Small intestine (tissue), 16 donors: ENCODE measurements at places on chromosomes 1 and 21.

GRCh38 chr21:43330306-43330881, 96.5 kb downstream of the SIK1 start:
- DNase-seq = no peak

GRCh38 chr21:42746593-42747275, 93.3 kb downstream of the PDE9A start:
- DNase-seq = no peak

DNA sequence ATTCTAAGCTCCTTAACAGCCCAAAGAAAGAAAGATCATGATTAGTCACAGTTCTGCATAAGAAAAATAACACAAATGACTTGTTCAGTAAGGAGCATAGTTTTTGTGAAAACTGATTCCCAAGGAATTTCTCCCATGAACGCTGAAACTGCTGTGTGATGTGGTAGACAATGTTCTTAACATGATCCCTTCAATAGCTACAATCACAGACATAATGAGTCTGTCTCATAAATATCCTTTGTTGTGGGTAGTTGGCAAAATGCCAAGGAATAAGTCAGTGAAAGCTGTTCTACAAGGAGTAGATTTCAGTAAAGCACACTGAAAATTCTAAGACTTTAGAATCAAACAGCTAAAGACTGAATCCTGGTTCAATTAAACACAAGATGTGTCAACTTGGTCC, 404.8 kb downstream of the HLX start:
- no peak for DNase-seq

DNA sequence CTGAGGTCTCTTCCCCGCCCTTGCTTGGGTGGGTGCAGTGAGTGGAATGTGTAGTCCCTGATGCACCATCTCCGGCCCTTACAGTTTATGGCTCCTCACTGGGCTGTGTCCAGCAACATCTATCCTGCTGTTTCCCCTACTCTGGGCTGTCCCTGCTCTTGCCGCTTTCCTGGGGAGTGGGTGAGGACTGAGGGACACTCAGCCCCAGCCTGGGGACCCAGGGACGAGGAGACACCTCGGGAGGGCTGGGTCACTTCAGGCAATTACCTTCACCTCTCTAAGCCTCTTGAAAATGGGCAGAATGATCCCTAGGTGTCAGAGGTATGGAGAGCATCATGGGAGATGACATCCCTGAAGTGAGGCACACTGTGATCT, 13.6 kb upstream of the LRP8 start:
- DNase-seq = no peak

DNA sequence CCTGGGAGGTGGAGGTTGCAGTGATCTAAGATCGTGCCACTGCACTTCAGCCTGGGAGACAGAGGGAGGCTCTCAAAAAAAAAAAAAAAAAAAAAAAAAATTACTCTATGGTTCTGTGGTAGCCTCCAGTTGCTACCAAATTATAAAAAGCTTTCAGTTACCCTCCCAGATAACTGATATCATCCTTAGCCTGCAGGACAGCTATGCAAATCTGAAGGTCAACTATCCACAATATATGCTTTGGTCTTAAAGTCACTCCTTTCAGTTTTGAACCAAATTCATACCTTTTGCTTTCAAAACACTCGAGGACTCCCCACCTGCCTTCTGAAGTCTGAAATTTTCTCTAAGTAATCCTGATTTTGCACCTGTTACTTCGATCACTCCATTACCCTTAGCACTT, 3.1 kb downstream of the MIXL1 start:
- DNase-seq = no peak

- DNase-seq = no peak
Measured at GRCh38 chr1:52603630-52604029, 1.5 kb downstream of the GPX7 start.

GRCh38 chr1:163614361-163614760, 292.6 kb downstream of the NUF2 start:
- DNase-seq = no peak

- DNase-seq = no peak
Measured at GRCh38 chr1:173057984-173058383, 7.2 kb upstream of the TNFSF18 start.

DNA sequence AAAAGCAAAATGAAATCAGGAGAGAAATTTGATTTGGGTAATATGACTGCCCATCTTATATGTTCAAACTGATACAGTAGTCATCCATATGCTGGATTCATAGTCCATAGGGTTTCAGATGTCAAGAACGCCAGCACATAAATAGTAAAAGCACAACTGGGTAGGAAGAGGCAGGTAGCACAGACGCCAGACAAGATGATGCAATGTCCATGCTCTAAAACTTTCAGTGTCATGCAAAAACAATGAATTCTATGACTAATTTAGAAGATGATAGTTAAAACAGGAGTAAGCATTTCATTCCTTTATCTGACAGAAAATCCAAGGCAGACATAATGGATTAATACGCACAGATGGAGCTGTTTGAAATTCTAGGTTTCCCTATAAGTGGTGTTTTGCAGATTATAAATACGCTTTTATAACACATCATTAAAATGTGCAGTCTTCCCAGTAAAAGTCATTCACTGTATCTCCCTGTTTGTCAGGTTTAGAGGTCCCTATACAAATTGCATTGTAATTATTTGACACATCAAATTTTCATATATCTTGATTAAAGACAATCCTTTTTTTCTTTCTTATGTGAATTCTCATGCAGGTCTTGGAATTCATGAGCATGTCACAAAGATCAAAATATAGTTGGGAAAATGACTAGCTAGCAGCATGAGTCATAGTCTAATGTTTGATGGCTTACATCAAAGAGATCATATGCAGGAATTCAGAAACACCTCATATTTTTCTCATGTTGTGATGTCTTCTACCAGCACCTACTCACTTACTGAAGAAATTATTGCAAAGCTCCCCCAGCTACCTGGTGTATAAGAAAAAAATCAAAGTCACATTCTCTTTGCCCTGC, 139.9 kb downstream of the DSCAM start:
- no peak for DNase-seq

GRCh38 chr1:23864801-23865542, 3.1 kb downstream of the FUCA1 start:
- DNase-seq = no peak

- no peak for DNase-seq
Measured at GRCh38 chr1:71835442-71835813, 446.9 kb downstream of the NEGR1 start.

GRCh38 chr1:37423810-37424209, 50.6 kb upstream of the ZC3H12A start:
- DNase-seq = no peak

- peak; percentile 48 for DNase-seq
Measured at GRCh38 chr1:220291580-220291979, 19.3 kb upstream of the RAB3GAP2 start.
